ENCODE measurements at places on chromosomes 7 and 10. TPM values are rescaled to one million over a fixed set of nuclear protein-coding genes. Genes with fewer than 3 reads are reported as not detected.

The HDAC9 gene
- 1.8 TPM for polyA plus RNA-seq

The ATOH7 gene
- not detected for polyA plus RNA-seq

GRCh38 chr7:27108390-27109127, 6.1 kb upstream of the HOXA2 start:
- DNase-seq, result peak; percentile 72
- no peaks in the 10 kb centered on the region for H3K36me3 ChIP-seq
- no peaks in the 10 kb centered on the region for H3K27me3 ChIP-seq
- peaks cover 93% of the 10 kb centered on the region for H3K4me1 ChIP-seq

DNA sequence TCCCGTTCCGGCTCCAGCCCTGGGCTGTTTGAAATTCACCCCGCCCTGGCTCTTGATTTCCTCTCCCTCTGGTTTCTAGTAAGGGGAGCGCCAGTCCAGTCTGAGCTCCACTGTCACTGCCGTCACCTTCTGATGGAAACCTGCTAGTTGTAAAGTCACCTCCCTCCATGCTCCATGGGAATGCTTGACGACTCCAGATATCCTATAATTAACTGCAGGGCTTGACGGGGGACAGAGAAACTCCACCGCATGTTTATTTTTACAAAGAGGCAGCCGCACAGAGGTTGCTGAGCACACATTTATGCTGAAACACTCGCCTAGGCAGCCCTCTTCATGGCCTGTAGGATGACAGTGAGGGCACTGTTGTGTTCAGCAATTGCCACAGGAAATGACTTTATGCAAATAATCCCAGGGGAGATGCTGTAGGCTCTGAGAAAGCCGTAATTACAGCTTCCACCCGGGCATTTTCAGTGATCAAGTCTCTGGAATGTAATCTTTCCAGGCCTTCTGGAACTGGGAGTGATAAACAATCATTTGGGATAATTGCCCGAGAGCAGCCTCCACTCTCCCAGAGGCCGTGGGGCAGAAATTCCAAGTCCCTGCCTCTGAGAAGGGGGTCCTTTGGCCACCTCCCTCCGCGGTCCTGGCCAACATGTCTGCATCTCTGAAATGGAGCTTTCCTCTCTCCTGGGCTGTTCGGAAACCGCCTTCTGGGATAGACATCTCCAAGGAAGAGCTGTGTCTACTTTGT, 300.5 kb downstream of the KLF6 start:
- DNase-seq, result no peak
- H3K4me3 ChIP-seq, result no peak overlapping the region
- H3K4me1 ChIP-seq, result peaks cover 9% of the 10 kb centered on the region
- no peaks in the 10 kb centered on the region for H3K36me3 ChIP-seq
- no peak overlapping the region for H3K27ac ChIP-seq

DNA sequence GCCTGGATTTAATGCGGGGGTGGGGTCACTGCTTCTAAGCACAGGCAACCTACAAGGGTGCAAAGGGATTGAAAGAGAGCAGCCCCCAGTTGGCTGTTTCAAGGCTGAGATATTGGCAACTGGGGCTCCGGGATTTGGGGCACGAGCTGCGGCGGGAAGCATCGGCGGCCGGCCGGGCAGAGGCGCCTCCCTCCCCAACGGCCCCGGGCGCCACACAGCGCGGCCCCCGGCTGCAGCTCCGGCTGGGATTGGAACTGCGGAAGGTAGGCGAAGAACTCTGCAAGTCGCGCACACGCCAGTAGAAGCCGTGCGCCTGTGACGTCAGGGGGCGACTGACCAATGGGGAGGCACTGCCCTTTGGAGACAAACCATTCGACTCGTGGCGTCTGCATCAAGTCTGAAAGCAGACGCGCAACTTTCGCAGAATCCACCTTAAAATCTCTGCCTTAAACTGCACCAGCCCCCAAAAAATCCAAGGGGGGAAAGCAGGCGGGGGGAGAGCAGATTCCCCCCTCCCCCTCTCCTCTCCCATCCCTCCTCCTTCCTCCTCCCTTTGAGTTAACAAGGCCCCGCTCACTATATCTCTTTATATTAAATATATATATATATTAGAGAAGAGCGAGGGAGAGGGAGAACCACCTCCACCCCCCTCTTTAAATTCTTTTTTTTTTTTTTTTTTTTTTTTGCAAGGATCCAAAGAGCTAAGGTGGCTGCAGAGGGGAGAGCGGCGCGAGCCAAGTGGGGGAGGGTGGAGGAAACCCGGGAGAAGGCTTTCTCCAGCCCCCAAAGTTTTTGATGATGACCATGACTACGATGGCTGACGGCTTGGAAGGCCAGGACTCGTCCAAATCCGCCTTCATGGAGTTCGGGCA, at the start of gene DLX6:
TSS of gene DLX6 (plus strand) at position 371 of the 872 bp plus-strand sequence. CDS start at position 796, 425 bp downstream.
- no peak for DNase-seq
- peaks cover 94% of the 10 kb centered on the region for H3K27me3 ChIP-seq
- H3K4me1 ChIP-seq, result peaks cover 3% of the 10 kb centered on the region

- peaks cover 8% of the 10 kb centered on the region for H3K4me1 ChIP-seq
- no peak overlapping the region for H3K4me3 ChIP-seq
- H3K36me3 ChIP-seq, result no peaks in the 10 kb centered on the region
- DNase-seq, result peak; percentile 58
- no peak overlapping the region for H3K27ac ChIP-seq
- H3K27me3 ChIP-seq, result no peaks in the 10 kb centered on the region
Measured at GRCh38 chr7:138008588-138009349, 6.9 kb upstream of the CREB3L2 start.

DNA sequence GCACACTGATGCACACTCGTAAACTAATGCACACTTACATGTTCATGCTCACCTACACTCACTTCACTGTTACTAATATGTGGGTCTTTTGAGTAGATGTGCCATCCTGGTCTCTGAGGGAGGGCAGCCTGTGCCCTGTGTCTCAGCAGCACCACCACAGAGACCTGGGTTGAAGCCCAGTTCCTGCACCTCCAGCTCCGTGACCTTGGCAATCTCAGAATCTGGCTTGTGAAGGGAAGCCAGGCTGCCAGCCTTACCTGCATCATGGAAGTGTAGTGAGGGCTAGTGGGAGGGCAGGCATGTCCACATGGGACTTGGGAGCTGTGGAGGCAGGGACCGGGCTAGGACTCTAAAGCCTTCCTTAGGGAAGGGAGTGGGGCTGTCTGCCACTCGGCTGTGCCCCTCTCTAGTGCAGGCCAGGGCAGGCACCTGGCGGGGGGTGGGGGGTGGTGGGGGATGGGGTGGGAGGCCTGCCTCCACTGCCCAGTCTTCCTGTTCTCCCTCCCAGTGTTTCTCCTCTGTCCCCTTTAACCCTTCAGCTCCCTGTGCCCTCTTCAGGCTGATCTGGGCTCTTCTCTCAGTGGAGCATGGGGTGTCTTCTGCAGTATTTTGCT, 8.1 kb downstream of the ADCY1 start:
- H3K36me3 ChIP-seq, result no peaks in the 10 kb centered on the region
- H3K27ac ChIP-seq, result no peak overlapping the region
- no peaks in the 10 kb centered on the region for H3K27me3 ChIP-seq
- DNase-seq, result no peak
- no peak overlapping the region for H3K4me3 ChIP-seq

GRCh38 chr10:27541796-27542729, 38.0 kb downstream of the RAB18 start:
- no peak overlapping the region for H3K4me3 ChIP-seq
- H3K36me3 ChIP-seq, result peaks cover 6% of the 10 kb centered on the region
- no peak overlapping the region for H3K27ac ChIP-seq
- H3K4me1 ChIP-seq, result no peaks in the 10 kb centered on the region
- no peaks in the 10 kb centered on the region for H3K27me3 ChIP-seq
- DNase-seq, result no peak

DNA sequence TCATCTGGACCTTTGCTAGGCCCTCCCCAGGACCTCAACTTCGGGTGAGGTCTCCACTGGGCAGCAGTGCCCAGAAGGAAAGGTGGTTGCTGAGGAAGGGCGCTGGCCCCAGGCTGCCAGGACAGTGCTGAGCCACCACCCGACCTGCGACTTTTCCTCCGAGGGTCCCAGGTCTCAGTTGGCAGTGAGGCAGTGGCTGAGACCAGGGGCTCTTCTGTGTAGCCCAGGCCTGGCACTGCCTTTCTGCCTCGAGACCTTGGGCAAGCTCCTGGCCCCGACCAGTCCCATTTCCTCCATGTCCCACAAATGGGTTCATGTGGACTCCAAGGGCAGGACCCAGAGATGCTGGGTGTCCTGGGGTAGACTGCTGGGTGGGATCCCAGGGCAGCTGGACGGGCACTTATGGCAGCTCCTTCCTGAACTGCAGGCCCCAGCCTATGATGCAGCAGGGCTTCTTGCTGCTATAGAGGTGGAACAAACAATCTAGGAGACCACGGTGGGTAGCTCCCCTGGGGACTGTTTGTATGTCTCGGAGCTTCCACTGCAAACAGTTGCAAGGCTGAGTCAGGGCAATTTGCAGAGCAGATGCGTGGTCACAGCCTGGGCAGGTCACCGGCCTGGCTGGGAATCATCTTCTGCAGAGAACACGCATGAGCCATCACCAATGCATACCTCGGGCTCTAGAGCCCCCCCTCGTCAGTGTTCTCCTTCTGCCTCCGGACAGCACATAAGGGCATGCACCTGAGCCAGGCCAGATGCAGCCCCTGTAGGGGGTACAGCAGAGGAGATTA, 17.9 kb upstream of the LRRC18 start:
- H3K4me3 ChIP-seq, result no peak overlapping the region
- no peaks in the 10 kb centered on the region for H3K4me1 ChIP-seq
- no peaks in the 10 kb centered on the region for H3K36me3 ChIP-seq
- H3K27ac ChIP-seq, result no peak overlapping the region

GRCh38 chr7:149370790-149371189, 90.1 kb downstream of the ZNF777 start:
- H3K36me3 ChIP-seq, result no peaks in the 10 kb centered on the region
- DNase-seq, result no peak
- no peaks in the 10 kb centered on the region for H3K27me3 ChIP-seq
- no peaks in the 10 kb centered on the region for H3K4me1 ChIP-seq
- H3K27ac ChIP-seq, result no peak overlapping the region
- no peak overlapping the region for H3K4me3 ChIP-seq

DNA sequence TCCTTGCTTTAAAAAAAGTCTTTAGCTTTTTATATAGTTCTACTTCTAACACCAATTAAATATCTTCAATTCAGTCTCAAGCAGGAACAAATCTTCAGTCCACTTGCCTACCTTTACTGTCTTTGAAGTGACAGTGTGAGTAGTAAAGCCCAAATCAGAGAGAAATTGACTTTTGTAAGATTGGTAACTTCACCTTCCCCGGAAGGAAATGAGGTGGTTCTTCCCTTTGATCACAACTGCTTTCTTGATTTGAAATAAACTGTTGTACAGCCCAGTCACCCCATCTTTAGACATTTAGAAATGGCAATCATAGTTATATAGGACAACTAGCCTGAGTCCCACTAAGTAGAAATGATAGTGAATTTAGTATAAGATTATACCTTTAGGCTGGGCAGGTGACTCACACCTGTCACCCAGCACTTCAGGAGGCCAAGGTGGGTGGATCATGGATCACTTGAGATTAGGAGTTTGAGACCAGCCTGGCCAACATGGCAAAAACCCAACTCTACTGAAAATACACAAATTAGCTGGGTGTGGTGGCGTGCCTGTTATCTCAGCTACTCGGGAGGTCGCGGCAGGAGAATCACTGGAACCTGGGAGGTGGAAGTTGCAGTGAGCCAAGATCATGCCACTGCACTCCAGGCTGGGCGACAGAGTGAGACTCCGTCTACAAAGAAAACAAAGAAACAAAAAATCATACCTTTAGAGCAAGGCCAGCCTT, 4.7 kb downstream of the FAS start:
- no peaks in the 10 kb centered on the region for H3K36me3 ChIP-seq
- H3K4me1 ChIP-seq, result peaks cover 2% of the 10 kb centered on the region
- H3K4me3 ChIP-seq, result no peak overlapping the region
- no peak for DNase-seq
- peaks cover 6% of the 10 kb centered on the region for H3K27me3 ChIP-seq

DNA sequence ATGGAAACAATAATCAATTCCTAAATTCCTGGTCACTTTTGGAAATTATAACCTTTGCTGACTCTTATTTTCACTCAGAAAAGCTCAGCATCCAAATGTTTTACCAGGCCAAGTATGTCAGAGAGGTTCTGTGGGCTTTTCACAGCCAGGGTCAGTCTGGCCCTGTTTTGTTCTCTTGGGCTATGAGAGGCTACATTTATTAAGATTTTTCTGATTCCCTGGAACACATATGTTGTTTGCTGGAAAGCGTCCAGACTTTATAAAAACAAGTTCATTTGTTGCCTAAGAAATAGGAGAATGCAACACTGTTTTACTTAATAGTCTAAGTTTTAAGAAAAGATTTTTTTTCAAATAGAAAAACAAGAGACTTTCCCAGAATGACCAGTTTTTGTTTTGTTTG, 238.4 kb upstream of the PLXDC2 start:
- H3K36me3 ChIP-seq, result no peaks in the 10 kb centered on the region
- no peaks in the 10 kb centered on the region for H3K4me1 ChIP-seq
- no peak for DNase-seq
- H3K27me3 ChIP-seq, result no peaks in the 10 kb centered on the region
- no peak overlapping the region for H3K4me3 ChIP-seq

DNA sequence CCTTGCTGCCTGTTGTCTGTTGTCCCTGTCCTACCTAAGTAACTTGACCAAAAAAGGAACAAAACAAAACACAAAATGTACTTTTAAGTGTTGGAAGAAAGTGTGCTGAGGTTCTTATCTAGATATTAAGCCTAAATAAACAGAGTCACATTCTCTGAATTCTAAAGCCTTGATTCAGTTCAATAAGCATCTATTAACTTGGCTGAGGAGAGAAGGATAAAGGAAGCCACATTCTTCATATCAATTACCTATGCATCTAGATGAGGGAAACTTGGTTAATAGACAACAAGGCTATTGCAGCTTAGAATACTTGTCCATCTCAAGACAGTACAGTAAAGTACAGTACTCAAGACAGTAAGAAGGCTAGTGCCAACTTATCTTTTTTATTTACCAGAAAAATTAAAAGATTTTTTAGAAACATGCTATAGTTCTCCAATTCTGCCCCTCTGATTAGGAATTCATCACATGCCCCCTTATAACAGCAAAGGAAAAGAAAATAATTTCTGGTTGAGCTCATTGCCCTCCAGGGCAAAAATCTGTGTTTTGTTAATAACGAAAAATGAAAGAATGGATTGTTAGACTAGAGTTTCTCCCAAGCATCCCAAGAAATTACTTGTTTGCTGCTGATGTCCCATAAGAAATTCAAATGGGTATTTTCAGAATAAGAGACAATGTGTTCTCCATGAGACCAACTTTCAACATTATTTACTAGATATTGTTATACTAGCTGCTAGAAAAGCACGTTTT, 546.5 kb upstream of the SEMA3D start:
- no peak overlapping the region for H3K4me3 ChIP-seq
- no peaks in the 10 kb centered on the region for H3K27me3 ChIP-seq
- DNase-seq, result no peak
- H3K4me1 ChIP-seq, result no peaks in the 10 kb centered on the region
- H3K36me3 ChIP-seq, result no peaks in the 10 kb centered on the region
- no peak overlapping the region for H3K27ac ChIP-seq
